Choroid plexus epithelial cell (primary cell): ENCODE measurements at places on chromosomes 13 and 19.

GRCh38 chr13:32428581-32429432 is 877 bp upstream of the N4BP2L1 start:
- no peak for DNase-seq

GRCh38 chr13:26968431-26969341 is 202.9 kb downstream of the USP12 start:
- DNase-seq: no peak

DNA sequence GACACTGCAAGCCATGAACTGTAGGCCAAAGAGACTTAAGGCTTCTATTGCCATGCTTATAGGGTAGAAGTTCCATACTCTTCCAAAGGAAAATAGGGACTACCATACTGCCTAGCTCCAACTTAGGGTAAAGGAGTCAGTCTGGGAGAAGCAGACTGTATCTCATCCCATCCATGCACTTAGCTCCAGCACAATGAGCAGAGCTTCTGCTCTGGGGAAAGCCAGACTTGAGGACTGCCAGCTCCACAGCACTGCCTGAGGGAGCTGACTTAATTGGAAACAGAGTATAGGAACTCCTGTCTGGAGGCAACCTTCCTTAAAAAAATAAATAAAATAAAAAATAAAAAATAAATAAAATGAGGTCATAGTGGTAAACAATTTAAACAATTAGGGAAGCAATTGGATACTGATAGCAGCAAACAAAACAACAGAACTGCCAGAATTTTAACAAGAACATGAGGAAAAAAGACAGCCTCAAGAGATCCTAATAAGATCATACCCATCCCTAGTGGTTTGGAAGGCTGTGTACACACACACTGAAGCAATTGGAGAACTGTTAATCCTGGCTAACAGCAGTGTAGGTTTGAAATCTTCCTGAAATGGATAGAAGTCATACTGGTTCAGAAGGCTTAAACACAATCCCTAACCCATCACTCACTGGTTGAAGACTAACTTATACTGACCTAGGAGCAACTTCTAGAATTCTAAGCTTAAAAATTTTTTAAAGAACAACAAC is 550.1 kb downstream of the TBC1D4 start:
- no peak for DNase-seq

DNA sequence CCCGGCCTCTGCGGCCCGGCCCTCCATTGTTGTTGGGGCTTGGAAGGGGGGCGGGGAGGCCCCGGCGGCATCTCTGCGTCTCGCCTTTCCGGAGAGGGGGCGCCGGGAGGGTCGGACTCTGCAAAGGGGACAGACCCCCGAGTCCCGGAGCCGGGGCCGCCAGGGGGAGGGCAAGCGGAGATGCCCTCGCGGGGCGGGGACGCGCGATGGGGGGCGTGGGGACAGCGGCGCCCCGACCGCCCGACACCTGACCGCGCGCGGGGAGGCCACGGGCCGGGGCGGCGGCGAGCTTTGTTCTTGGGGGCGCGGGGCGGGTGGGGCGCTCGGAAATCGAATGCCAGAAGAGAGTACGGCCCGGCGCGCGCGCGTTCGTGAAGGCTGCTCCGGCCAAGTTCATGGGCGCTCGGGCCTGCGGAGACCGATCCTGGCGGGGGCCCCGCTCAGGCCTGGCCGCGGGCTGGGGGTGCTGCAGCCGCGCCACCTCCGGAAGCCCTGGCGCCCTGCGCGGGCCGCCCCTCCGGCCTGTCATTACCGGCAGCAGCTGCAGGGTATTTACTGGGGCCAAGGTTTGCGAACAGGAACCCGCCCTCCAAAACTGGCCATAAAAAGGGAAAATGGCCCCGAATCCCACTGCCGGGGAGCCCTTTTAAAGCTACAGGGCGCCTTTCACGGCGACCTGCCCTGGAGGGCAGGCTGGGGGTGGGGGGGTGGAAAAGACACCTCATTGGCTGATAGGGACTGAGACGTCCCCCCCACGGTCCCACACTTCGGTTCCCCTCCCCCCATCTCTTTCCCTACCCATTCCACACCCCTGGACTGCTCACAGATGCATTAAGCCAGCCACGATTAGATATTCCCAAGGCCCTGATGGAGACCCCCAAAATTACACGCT is 11.1 kb upstream of the NANOS3 start:
- no peak for DNase-seq

DNA sequence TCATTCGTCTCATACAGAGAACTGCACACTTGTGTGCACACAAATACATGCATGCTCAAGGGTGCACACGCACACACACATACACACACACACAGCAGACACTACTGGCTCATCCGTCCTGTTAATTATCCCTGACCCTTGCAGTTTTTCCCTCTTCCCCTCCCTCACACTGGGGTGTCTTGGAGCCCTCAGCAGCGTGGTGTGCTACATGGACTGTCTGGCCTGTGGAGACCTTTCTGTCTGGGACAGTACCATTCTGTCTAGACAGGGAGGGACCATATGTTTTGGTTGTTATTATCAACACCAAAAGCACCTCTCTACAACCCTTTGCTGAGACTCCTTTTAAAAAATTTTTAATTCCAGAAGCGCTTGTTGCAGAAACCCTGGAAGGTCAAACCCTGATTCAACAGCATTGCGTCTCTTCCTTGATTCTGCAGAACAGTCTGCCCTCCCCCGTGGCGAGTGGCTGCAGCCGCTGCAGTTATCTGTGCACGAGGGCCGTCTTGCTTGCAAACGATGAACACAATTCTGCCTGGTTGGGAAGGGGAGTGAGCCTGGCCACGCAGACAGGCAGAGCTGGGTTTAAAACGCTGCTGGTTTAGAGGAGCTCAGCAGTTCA is 374.0 kb downstream of the IRS2 start:
- DNase-seq: peak; percentile 81

- DNase-seq: no peak
These were observed 1375.6 kb downstream of the EFNB2 start for GRCh38 chr13:105159841-105160240.
